ENCODE measurements at places on chromosomes 16 and 17.

DNA sequence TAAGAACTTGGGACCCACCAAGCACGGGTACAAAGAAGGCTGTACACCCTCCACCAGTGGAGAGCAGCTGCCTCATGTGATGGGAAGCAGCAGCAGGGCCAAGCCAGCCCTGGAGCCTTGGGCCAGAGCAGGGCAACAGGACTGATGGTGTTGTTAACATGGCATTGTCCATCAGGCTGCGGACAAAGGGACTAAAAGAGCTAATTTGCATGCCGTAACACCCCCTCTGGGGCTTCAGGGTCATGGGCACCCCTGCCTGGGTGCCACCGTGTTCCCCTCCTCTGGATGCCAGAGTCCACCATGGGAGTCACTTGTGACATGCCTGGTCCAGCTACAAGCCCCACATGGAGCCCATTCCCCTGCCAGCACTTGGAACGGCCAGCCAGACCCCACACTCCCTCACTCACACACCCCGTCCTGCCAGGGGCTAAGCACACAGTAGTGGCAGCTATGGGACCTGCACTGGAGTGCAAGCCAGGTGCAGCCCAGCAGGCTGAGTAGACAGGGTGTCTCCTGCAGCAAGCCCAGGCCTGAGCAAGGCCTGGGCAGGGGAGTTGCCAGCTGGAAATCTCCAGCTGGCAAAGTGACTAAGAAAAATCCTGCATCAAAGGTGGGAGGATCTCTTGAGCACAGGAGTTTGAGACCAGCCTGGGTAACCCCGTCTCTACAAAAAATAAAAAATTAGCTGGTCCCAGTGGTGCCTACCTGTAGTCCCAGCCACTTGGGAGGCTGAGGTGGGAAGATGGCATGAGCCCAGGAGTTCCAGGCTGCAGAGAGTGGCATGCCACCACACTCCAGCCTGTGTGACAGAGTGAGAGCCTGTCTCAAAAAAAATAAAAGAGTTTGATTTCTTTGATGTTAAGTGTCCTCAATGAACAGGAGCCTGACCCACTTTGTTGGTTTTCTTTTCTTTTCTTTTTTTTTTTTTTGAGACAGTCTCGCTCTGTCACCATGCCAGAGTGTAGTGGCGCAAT is 33.7 kb downstream of the NOL11 start:
- DNase-seq, result no peak

DNA sequence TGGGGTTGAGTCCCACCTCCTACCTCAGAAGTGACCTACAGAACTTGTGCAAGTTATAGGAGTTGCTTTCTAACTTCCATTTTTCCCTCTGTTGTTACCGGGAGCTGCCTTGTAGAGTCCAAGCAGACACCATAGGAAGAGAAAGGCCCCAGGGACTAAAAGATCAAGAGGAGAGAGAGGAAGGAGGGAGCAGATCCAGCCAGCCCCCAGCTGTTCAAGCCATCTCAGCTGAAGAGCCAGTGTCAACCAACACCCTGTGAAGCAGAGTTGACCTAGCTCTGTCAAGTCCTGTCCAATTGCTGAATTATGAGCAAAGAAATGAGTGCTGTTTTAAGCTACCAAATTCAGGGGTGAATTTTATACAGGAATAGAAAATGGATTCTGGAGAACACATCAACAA is 34.9 kb upstream of the CACNG4 start:
- DNase-seq, result no peak

GRCh38 chr17:48526608-48527546 is 3.9 kb downstream of the HOXB1 start:
- DNase-seq, result no peak

- DNase-seq, result peak; percentile 83
Observed at GRCh38 chr16:75074920-75075687, 41.5 kb downstream of the LDHD start.
